ENCODE measurements at places on chromosomes 3 and 15.
A peak's percentile ranks its signal among the peaks of the same experiment; 100 is the strongest.

GRCh38 chr3:55490276-55490913 lies 3.3 kb upstream of the WNT5A start:
- DNase-seq = peak; percentile 37

GRCh38 chr3:55296791-55297190 lies 190.3 kb downstream of the WNT5A start:
- peak; percentile 43 for DNase-seq

- DNase-seq = no peak
These were observed 52.9 kb upstream of the CAPN7 start for GRCh38 chr3:15153103-15153502.

DNA sequence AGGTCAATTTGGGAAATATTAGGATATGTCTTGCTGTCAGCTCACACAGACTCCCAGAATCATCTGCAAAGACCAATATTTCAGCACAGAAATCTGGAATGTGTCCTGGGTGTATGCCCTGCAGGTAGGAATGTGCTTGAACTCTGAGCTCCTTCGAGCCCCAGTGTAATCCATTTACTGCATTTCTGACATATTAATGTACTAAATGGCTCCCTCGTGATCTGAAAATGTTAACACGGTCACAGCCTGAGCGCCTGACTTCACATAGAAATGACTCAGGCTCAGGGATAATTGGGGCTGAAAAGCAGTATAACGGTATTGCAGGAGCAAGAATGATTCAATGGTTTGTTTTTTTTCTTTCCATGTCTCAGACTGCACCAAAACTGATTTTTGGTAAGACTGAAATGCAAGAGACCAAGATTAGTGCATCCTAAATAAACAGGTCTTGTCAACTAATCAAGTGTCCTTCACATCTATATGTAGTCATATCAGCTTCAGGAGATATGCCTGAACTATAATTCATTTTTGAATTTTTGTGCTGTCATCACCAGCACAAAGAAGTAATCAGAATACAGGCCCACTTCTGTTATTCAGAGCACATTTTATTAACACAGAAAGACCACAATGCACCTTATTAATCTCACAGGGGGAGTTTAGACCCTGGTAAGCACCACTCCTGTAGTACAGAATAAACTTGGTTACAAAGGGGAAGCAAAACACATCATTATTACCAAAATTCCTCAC lies 49.8 kb downstream of the DCLK3 start:
- peak; percentile 88 for DNase-seq

DNA sequence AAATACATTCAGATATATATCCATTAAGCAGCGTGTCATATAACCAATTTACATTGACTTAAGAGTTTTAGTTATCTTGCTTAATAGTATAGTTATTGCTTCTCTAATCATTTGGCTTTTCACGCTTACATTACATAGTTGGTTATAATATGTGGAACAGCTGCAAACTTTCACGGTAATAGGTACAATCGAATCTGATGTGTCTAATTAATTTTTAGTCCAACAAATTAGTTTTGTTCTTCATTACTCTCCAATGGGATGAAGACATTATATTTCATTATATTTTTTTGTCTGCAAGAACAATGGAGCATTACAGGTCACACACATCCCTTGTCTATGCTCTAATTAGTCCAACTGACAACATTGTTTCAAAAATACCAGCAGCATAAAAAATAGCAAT lies 546.3 kb downstream of the ROBO2 start:
- no peak for DNase-seq

DNA sequence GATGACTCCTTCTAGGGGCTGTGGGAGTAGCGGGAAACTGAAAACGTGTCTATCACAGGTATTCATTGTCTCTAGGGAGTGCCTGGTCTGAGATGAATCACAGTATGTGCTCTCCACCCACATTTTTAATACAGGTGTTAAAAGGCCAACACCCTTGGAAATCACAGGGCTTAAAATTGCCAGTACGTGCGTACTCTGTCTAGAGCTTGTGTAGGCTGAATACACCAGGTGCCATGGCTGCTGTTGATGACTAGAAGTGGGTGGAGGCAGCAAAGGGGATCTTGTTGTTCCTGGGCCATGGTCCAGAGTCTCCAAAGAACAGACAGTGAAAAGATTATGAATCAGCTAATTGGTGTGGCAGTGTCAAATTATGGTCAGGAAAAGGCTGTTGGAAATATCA lies 35.1 kb upstream of the P3H2 start:
- peak; percentile 56 for DNase-seq

- DNase-seq = peak; percentile 81
These were observed 54.7 kb downstream of the FAM81A start for GRCh38 chr15:59492389-59493377.

DNA sequence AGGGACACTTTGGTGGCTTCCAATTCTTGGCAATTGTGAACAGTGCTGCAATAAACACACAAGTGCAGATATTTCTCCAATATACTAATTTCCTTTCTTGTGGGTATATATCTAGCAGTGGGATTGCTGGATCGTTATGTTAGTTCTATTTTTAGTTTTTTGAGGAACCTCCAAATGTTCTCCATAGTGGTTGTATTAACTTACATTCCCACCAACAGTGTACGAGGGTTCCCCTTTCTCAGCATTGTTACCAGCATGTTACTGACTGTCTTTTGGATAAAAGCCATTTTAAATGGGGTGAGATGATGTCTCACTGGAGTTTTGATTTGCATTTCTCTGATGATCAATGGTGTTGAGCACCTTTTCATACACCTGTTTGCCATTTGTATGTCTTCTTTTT lies 92.8 kb downstream of the DAPK2 start:
- DNase-seq = no peak

DNA sequence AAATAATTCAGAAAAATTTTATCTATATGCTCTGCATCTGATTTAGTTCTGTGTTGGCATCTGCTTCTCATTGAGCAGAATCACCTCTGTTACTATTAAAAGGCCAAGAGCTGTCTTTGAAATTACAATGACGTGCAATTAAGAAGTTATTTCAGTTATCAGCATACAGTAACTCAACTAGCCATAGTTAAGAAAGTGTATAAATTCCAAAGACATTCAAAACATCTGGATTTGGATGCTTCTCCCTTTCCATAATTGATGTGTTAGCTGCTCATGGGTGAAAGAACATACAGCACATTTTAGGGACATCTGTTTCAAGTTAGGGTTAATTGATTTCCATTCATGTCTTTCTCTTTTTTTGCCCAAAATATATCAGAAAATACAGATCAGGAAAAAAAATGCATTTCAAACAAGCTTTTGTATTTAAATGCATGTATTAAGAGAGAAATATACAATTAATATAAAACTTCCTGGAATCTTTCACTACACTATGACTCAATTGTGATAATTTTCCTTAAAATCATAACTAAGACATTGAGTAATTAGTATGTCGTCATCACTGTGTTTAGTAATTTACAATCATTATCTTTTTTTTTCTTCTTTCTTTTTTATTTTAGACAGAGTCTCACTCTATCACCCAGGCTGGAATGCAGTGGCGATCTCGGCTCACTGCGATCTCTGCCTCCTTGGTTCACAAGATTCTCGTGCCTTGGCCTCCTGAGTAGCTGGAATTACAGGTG lies 82.7 kb upstream of the MBNL1 start:
- DNase-seq = peak; percentile 64

GRCh38 chr3:100400419-100400779 lies 490 bp downstream of the TOMM70 start:
- peak; percentile 38 for DNase-seq

- peak; percentile 86 for DNase-seq
These were observed 82.0 kb downstream of the GPR156 start for GRCh38 chr3:120203016-120203415.

GRCh38 chr3:99780749-99781148 lies 36.9 kb upstream of the CMSS1 start:
- DNase-seq = peak; percentile 65

- peak; percentile 83 for DNase-seq
These were observed 941 bp downstream of the ZBED2 start for GRCh38 chr3:111594205-111594604.

GRCh38 chr3:40088527-40089170 lies 220.9 kb upstream of the EIF1B start:
- no peak for DNase-seq

- no peak for DNase-seq
These were observed 128.3 kb upstream of the SEMA6D start for GRCh38 chr15:47588958-47589357.

- DNase-seq = no peak
These were observed 112.1 kb downstream of the IQSEC1 start for GRCh38 chr3:12961007-12961696.

DNA sequence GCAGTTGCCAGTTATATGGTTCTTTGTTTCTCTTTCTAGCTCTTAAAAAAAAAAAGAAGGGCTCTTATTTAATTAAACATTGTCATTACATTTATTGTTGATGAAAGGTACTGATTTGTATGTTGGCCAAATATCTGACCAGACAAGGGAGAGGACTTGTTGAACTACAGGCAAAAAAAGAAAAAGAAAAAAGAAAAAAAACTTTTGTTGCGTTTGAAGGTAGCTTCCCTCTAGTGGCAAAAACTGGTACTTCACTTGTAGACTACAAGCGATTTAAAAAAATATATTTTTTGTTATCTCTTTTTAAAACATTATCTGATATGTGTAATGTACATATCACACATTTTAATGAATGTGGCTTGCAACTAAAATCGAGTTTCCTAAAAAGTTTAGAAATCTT lies 280.6 kb downstream of the ROBO2 start:
- DNase-seq = peak; percentile 36

DNA sequence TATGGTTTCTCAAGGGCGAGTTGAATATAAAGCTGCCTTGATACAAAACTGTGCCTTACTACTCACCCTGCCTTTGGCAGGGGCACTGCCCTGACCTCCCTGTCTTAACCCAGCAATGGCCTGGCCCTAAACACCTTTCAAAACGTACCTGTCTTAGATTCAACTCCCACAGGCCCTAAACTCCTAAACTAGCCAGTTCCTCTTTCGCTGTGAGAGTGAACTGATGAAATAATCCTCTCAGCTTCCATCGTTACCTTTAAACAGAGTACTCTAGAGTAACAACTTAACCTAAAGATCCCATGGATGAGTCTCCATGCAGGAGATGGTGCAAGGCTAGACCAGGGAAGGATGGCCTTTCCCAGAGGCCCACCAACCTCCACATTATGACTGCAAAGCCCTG lies 133.0 kb upstream of the THBS1 start:
- no peak for DNase-seq

GRCh38 chr3:58352626-58353025 lies 19.9 kb downstream of the PXK start:
- no peak for DNase-seq

DNA sequence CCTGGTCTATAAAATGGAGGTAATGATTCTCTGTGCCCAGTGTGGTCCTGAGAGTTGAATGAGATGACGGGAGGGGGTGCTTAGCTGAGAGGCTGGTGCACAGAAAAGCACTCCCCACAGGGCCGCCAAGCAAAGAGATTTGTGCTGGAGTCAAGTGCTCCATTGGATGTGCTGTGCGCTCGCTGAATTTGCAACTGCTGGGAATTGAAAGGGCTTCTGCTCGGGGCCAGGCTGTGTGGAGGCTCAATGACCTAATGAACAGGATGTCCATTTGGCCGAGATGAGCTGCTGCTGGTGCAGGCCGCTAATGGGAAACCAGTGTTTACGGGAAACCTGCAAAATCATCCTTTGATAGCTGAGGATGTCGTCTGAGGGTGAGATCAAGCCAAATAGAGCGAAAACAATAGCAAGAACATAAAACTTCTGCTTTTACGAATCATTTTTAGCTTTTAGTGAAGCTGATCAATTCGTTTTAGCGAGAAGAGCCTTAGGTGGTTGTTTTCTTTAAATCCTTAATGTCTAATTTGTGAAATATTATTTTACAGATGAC lies 211.7 kb downstream of the GABRG3 start:
- DNase-seq = no peak
